Suppressor macrophage treated with lipopolysaccharide for 4 hours (primary cell): ENCODE measurements at places on chromosomes 1 and 21.

- DNase-seq, result no peak
These were observed 15.8 kb upstream of the BACE2 start for GRCh38 chr21:41152147-41152546.

DNA sequence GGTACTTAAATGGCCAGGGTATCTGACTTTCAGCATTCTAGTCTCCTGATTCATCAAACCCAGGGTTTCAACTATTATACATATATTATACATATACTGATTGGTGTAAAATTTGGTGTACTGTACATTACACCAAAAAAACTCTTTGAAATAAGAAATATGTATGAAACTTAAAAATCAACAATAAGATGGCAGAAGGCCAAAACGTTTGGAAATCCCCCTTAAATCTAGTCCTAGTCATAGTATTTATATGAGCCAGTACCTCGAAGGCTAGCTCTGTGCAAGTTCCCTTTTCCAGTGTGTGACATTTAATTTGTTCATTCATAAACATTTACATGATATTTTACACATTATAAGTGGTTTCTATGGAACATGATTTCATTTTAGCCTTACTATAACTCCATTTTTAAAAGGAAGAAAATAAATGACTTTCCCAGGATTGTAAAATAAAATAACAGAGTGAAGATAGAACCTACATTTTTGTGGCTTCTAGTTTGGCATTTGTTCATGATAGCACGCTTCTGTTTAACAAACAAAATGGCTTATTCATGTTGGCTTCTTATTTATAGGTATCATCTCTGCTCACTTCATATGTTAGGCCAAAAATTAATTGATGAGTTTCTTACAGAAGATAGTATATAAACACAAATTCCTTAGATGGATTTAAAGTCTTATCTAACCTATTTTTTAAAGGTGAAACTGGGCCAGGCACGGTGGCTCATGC is 18.8 kb upstream of the ZNF281 start:
- DNase-seq, result peak; percentile 86

- DNase-seq, result no peak
These were observed 35.7 kb upstream of the SIM2 start for GRCh38 chr21:36663033-36663855.

DNA sequence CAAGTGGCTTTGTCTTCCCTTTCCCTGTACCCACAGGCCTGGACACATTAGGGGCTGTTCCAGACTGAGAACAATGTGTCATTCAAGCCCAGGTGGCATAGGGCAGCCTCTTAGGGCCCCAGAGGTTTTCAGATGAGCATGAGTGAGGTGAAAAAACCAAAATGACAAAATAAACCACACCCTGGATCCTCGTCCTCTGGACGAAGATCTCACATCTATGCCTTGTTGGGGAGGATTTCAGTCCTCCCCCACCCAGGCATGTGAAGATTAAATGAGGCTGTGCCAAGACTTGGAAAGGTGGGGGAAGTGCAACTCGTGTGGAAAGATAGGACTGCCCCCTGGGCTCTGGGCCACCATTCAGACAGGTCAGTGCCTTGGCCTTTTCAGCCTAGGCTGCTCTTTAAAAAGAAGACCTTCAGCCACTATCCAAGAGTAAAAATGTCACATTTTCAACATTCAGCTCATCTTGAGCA is 32.8 kb upstream of the IL19 start:
- DNase-seq, result no peak

DNA sequence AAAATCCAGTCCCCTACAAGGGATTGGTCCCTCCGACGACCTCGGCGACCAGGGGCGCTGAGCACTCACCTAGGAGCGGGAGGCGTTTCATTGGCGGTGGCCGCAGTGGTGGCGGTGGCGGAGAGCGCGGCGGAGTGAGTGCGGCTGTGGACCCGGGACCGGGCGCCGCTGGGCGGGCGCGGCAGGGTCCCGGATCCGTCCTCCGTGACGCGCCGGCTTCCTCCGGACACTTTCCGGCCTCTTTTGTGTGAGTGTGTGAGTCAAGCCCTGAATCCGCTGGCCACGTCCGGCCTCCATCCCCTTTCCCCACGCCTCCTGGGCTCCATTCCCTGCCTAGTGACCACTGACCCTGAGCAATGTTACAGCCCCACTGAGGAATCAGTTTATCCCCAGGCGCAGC is at the start of gene ADGRL4:
TSS of gene ADGRL4 (minus strand) at position 167 of the 400 bp plus-strand sequence. CDS start at position 91, 76 bp downstream.
- DNase-seq, result no peak

GRCh38 chr1:107897438-107898345 is 67.3 kb downstream of the VAV3 start:
- peak; percentile 48 for DNase-seq

DNA sequence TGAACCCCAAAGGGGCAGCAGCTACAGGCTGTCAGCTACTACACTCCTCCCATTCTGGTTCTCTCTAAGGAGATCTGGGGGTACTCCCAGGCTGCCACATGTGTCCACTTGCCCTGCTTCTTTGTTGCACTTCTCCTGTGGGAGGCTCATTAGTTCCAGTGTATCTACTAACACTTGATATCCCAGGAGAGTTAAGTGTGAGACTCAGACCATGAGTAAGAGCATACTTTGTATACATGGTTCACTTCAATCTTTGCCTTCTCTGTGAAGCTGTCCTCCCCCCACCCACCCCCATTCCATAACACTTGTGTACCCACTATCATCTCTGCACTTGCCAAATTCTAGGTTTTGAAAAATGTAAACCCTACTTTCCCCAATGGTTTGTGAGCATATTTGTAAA is 34.9 kb upstream of the GADD45A start:
- no peak for DNase-seq

- DNase-seq, result peak; percentile 65
These were observed 910 bp upstream of the RERE start for GRCh38 chr1:8818325-8818775.

GRCh38 chr1:940107-941014 is 16.6 kb downstream of the SAMD11 start:
- DNase-seq, result no peak

- DNase-seq, result no peak
These were observed 10.0 kb downstream of the RABGAP1L start for GRCh38 chr1:174169342-174169741.

DNA sequence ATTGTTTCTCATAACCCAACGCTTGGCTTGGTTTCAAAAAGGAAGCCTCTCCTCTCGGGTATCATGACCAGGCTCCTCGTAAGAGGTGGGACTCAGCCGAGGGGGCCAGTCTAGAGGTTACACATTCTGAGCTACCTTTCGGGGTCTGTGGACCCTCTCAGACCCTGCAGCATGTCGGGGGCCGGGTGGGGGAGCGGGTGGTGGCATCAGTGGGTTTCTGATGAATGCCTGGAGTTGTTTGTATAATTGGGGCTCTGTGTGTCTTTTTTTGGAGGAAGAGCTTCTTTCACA is 229.3 kb downstream of the CAMTA1 start:
- DNase-seq, result no peak

GRCh38 chr1:38269923-38270848 is 223.6 kb upstream of the POU3F1 start:
- no peak for DNase-seq

- no peak for DNase-seq
These were observed 567.4 kb upstream of the TMPRSS15 start for GRCh38 chr21:18970941-18971340.

- no peak for DNase-seq
These were observed 26.7 kb downstream of the KCNA2 start for GRCh38 chr1:110579460-110579859.

- DNase-seq, result no peak
These were observed 1356.3 kb downstream of the KCNT2 start for GRCh38 chr1:195251900-195252299.

DNA sequence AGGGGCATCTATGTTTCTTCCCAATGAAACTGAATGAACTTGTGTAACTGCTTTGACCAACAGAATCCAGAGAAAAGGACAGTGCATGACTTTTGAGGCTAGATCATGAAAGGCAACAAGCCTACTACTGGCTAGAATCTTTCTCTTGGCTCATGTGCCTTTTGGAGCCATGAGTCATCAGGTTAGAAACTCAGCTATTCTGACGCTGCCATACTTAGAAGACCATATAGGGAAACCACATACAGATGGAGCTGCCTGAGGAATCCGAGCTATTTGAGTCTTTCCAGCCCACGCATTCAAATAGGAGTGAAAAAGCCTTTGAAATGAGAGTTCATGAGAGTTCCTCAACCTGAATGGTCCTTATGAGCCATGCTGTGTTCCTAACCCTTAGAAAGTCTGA is 738.5 kb upstream of the CHRM3 start:
- DNase-seq, result peak; percentile 28

DNA sequence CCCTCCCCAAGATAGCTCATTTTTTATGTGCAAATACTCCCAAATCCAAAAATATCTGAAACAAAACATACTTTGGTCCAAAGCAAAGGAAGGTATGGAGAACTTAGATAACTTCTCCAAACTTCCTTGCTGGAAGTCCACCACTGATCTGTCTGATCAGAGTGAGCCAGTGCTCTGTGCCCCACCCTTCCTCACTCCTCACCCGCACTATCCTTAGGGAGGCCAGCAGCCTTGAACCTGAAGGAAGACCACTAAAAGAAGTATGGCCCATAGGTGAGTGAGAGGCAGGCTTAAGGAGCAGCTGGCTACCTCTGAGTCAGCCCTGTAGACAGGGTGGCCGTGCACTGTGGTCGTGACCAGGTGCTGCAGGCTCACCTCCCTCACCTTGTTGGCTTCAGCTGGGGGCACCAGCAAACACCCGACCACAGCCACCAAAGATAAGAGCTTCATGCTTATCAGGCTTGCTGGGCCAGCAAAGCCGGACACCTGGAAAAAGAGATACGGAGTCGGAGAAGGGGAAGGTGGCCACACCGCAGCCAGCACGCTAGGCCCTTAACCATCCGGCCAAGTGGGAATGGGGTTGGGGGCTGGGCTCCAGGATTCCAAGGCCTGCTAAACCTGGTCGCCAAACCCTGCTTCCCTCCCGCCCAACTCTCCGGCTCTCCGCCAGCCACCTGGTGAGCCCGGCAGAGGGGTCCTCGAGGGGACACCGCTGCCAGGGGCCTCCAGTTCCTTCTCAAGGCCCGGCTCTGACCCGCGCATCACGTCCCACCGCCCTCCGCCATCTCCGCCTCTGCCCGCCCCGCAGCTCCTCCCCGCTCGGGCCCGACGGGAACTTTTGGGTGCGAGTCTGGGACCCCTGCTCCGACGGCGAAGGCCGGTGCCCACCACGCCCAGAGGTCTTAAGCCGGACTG is 543 bp downstream of the TMEM9 start:
- DNase-seq, result no peak

DNA sequence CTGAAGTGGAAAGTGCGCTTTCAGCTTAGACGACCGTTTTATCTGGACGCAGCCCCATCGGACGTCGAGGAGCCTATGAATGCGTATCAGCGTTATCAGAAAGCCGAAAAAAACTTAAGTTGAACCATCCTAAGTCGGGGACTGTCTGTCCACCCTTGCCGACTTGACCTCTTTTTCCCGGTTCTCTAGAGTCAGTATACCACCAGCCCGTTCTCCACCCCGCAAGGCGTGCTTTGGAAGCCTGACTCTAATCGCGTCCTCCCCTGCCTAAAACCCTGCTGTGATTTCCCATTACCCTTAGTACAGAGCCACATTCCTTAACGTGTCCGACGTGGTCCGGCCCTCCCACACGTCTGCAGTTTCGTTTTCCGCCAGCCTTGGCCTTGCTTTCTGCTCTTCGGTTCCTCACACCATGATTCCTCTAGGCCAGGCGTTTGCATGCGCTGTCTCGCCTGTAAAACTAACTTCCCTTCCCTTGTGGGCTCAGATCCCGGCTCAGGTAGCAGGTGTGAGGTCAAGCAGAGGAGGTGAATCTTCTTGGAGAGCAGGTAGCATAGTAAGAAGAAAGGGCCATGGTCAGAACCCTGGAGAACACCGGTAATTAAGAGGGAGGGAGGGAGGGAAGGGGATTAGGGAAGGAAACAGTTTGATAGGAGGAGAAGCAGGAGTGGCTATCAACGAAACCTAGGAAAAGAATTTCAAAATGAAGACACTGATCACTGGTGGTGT is 865 bp downstream of the ADPRS start:
- peak; percentile 92 for DNase-seq

DNA sequence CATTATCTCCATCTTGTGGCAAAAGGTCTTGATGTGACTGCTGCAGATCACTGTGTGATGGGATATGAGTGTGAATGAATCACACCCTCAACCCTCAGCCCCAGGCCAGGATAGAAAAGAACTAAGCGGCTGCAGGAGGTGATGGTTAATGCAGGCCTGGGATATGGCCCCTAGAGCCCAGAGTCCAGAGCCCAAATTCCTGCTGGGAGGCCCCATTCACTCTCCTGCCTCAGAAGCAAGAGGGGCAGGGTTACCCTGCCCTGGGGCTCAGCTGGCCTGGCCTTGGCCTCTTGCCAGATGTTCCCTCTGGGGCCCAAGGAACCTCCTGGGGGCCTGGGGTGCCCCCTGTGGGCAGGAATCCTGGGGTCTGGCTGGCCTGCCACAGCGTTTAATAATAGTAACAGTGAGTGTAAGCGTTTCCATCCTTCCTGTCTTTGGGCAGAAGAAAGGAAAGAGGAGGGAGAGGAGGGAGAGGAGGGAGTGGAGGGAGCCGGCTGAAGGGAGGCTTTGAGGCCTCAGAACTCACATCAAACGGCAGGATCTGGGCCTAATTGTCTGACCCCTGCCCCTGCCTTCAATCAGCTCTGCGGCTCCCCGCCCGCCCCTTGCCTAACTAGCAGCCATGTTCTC is 26.2 kb downstream of the DMAP1 start:
- DNase-seq, result no peak

- DNase-seq, result peak; percentile 82
These were observed 56.2 kb downstream of the ST3GAL3 start for GRCh38 chr1:43763497-43763973.

DNA sequence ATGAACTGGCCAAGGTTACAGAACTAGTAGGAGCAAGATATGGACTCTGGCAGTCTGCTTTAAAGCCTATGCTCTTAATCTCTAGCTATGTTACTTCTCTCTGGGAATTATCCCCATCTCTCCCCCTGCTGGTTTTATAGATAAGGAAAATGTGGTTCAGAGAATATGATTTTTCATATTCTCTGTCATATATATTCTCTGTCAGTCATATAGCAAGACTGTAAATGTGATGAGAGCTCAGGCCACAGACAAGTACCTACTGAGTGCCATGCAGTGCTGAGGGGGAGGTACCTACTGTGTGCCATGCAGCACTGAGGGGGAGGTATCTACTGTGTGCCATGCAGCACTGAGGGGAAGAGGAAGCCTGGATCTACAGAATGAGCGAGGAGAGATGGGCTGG is 220.3 kb upstream of the FGGY start:
- no peak for DNase-seq

DNA sequence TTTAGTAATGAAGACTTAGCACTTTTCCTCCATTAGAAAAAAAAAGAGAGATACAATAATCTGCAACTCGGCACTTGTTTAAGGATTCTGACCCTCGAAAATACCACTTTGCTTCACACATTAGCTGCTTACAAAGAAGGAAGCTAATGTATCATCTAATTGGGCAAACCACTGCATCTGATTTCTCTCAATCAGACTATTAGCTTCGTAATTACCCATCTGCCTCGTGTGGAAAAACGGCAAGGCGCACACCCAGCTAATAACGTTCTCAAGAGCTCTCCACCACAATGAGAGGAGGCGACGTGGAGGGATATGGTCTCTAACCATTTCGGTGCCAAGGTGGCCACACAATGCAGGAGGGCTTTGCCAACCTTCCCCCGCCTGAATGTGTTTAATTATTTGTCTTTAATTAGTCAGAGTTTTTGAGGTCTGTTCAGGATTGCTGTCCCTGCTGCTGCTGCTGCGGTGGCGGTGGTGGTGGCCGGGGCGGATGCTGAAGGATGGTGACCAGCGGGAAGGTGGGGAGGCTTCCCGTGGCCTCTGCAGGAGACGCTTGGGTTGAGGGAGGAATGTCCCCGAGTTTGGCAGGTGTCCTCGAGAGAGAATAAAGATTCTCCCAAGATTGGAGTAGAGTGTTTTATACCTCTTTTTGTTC is 374.5 kb downstream of the RPS6KC1 start:
- DNase-seq, result no peak
